Non-pigmented ciliary epithelial cell (primary cell): ENCODE measurements at places on chromosomes 7 and 10.

- DNase-seq = no peak
Observed at GRCh38 chr7:128136215-128136597, 104.9 kb upstream of the LEP start.

- no peak for DNase-seq
Observed at GRCh38 chr7:23662124-23662983, 17.6 kb upstream of the FAM221A start.

DNA sequence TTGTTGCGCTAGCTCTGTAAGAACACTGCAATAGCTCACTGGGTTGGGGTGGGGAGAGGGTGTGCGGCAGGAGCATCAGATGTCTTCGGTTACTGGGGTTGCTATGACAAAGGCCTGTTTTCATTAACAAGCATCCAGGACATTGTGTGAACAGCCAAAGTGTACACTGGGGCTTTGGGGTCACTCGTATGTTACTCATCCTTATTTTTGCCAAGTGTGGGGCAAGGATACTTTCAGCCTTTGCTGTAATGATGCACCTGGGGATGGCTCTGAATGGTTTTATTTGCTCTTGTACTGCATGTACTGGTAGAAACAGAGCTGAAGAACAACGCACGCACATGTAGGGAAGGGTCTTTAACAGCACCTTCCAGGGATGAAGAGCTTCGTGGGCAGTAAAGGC lies 73.0 kb upstream of the AFAP1L2 start:
- no peak for DNase-seq

GRCh38 chr10:128180843-128181242 lies 54.6 kb upstream of the MKI67 start:
- no peak for DNase-seq

GRCh38 chr10:71394926-71395562 lies 1.7 kb upstream of the CDH23 start:
- no peak for DNase-seq

DNA sequence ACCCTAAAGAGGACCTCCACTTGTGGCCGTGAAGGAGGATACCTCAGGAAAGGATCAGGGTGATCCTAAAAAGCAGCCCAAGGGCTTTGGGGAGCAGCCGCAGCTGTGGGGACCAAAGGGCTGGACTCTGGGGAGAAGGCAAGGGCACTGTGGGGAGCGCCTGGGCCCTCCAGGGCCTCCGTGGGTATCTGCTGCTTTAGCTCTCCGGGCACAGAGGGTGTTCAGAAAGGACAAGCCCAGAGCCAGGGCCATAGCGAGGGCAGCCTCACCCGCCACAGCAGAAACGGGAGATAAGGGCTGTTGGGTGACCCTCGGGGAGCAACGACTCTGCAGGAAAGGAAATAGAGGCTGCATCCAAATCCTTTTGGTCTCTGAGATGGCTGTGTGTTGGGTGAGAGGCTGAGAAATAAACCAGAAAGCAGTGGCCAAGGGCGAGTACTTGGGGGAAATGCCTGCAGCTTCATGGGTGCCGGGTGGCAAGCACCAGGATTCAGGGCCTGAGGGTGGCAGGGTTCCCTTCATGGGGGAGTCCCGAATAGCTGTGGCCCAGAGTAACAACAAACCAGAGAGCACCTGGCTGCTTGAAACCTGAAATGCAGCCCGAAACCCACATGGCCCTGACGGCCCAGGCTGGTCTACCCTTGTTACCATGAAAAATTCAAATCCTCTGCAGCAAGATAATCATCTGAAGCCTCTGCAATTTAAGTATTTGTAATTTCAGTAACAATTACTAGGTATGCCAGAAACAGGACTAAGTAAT lies 95.2 kb downstream of the VIPR2 start:
- DNase-seq = no peak
